RWPE1 (cell line): ENCODE measurements at places on chromosomes 16 and 17.

DNA sequence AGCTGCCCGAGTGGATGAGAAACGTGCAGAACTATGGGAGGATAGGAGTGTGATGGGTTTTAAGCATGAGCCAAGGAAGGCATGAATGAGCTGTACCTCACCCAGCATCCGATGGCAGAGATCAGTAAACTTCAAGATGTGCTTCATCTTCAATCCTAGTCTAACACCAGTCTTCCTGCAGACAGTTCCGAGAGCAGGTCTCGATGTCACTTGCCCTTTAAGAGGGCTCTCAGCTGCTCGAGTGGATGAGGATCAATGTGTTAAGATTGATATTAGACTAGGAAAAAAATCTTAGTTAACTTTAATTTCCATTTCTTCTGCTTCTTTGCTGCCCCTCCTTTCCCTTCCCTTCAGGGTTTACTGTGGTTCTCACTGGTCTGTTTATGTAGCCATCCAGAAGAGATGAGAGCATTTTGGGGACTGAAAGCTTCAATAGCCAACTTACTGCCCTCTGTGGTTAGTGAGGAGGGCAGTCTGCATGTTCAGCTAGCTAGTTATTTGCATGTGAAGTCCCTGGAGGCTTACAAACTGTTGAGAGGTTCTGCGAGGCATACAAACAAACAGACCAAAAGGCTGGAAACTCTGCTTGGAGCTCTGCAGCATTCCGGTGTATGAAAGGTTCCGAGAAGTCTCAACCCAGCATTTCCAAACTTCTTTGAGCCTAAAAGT is 15.3 kb downstream of the KLHL36 start:
- DNase-seq = no peak

GRCh38 chr16:25037221-25037620 is 22.1 kb upstream of the ARHGAP17 start:
- DNase-seq = no peak

DNA sequence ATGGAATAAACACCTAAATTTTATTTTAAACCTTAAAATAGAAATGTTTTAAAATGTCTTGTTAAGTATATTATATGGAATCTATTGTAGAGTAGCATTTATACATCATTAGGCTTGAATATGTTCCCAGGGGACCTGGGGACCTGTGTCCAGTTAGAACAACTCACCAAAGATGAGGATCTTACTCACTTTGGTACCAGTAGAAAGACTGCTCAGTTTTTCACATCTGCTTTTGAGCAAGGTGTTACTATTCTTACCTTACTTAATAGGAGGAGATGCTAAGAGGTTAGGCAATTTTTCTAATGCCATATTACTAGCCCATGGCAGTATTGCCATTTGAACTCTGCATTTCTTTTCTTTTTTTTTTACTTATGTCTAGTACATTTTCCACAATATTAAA is 14.7 kb downstream of the STXBP4 start:
- no peak for DNase-seq

DNA sequence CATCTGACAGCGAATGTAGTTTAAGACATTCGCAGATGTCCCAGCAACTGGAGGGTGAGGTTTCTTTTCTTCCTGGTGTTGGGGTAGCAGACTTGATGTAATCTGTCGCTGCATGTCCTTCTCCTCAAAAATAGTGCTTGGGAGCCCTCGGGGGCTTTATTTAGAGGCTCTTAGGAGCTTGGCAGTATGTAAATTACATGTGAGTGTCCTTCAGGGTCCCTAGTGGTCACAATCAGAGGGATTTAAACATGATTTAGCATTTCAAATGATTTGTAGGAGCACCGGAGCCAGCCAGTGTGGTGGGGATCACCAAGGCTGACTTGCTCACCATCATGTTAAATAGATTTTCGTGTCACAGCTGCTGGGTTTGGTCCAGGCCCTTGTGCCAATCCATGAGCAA is 8.8 kb upstream of the SALL1 start:
- DNase-seq = no peak

DNA sequence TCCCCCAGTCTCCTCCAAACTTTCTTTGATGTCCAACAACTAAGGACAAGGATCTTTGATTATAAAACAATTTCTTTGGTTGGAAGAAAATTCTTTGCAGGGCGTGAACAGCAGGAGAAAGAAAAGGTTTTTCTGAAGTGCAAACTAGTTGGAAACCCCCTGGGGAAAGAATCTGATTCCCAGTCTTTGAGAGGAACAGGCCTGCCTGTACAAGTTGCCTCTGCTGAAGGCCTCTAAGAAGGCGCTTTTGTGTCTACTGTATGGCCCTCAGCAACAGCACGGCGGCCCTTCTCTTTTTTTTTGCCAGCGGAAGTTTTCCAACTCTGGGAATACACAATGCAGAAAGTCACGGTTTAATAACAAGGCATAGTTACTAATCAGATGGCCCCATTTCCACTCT is 14.0 kb downstream of the RNF43 start:
- DNase-seq = peak; percentile 58

GRCh38 chr17:7348478-7349242 is 3.3 kb upstream of the KCTD11 start:
- no peak for DNase-seq

- no peak for DNase-seq
These were observed at the start of gene CD300LF for GRCh38 chr17:74712756-74713155. CD300LF (minus strand) TSS chr17:74712923; CDS start chr17:74712866, 57 bp downstream.

GRCh38 chr16:89241187-89242007 is 23.9 kb downstream of the ZNF778 start:
- peak; percentile 59 for DNase-seq

GRCh38 chr17:77382966-77383612 is 242.3 kb downstream of the SEC14L1 start:
- DNase-seq = no peak

- DNase-seq = no peak
These were observed 578.6 kb upstream of the CA10 start for GRCh38 chr17:52737071-52737470.

- DNase-seq = no peak
These were observed 132.9 kb upstream of the CRHR1 start for GRCh38 chr17:45651145-45651709.

GRCh38 chr17:38428112-38428642 is at the start of gene ARHGAP23:
ARHGAP23 (plus strand) TSS chr17:38428464; CDS start chr17:38428486, 22 bp downstream.
- peak; percentile 72 for DNase-seq

DNA sequence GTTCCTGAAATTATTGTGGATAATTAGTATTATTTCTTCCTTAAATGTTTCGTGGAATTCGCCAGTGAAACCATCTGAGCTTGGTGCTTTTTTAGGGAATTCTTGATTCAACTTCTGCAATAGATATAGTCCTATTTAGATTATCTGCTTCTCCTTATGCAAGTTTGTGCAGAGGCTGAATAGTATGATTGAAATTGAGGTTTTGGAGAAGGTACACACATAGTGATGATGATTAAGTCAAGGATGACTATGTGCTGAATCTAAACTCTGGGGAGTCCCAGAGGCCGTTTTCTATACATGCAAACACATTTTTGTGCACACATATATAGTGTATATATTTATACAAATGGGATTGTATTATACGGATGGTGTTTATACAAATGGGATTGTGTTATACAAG is 5.2 kb upstream of the MYH4 start:
- DNase-seq = no peak

- DNase-seq = no peak
These were observed 740 bp upstream of the ATP6V0D1 start for GRCh38 chr16:67481561-67482232.

DNA sequence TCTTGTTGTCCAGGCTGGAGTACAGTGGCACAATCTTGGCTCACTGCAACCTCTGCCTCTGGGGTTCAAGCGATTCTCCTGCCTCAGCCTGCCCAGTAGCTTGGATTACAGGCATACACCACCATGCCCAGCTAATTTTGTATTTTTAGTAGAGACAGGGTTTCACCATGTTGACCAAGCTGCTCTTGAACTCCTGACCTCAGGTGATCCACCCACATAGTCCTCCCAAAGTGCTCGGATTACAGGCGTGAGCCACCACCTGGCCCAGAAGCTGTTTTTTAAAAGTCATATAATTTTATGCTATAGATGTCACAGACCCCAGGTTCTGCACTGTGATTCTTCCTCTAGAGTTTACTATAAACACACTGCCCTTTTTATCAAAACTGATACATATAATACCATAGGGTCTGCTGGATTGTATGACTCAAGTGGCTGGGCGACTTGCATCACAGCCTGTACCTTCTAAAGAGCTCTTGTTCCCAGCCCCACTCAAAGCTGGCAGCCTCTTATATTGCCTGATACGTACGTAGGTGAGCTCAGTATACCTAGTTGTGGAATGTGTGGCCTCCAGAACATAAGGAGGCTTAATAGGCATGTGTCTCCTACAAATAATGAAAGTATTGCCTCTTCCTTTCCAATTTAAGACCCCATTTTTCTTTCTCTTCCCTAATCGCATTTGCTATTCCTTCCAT is 295.8 kb downstream of the ZFHX3 start:
- DNase-seq = no peak

DNA sequence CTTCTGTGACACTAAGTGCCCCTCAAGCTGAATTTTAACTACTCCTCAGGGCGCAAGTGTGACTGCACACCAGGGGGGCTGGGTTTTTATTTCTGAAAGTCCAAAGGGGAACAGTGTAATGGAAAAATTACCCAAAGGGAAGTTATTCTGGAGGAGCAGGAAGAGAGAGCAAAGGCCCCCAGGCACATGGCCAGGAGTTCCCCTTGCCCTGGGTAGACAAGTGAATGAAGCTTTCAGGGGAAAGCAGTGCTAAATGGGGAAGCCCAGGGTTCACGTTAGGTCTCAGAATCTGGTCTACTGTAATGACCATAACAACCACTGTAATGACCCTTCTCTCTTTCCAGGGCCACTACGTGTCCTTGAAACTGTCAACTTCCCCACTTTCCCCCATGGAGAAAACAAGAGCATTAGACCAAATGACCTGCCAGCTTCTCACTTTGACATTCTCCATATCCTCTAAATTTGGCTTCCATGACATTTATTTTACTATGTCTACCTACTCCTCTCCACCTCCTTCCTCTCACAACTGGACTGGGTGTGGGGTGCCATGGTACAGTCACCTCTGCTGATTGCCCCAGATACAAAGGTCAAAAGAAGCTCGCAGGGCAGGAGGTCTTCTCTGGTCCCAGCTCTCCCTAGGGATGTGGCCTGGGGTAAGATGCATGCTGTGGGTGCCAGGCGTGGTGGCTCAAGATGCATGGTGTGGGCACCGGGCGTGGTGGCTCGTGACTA is 34.1 kb upstream of the MMP2 start:
- no peak for DNase-seq

DNA sequence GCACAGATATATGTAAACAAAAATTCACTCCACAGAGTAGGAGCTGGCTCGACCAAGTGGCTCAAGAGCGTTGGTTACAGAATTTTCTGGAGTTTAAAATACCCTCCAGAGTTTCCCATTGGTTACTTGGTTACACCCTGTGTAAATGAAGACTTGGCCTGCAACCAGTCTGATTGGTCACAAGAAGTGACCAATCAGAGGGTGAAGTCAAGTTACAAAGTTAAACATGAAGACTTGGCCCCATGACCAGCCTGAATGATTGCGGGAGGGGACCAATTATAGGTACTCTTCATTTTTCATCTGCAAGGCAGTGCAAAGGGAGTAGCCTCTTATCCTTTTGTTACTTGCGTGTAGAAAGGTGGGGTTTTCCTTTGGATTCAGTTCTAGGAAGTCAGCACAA is 121.3 kb upstream of the SALL1 start:
- DNase-seq = no peak

DNA sequence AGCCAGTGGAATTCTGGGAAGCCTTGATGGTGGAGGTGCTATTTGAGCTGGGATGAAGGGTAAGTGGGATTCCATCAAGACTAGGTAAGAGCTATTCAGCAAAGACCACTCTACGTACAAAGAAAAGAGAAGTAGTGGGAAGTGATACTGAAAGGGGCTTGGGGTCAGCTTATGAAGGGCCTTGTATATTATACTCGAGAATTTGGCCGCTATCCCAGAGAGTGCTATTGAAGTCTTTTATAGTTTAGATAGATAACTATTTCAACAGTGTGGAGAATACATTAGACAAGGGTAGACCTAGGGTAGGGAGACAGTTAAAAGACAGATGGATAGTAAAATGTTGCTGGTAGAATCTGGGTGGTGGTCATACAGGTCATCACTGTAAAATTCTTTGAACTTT is 10.3 kb downstream of the DNAH2 start:
- DNase-seq = no peak

DNA sequence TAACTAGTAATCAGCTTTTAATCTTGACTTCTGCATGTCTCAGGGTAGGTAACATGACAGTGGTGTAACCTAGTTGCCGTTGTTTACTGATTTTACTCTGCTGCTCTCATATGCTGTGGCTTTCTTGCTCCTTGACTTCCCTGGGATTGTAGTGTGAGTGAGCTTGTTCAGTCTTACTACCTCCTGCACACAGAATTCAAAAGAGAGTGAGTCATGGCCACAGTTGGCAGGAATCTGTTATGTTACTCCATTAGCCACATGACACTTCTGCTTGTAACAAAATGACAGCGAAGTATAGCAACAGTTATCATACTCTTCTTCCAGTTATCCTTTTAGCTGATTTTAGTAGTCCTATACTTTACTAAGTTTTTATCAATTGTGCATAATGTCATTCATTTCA is 18.8 kb downstream of the TNRC6A start:
- peak; percentile 79 for DNase-seq

GRCh38 chr17:56319531-56319930 is 166.3 kb downstream of the ANKFN1 start:
- DNase-seq = peak; percentile 44

DNA sequence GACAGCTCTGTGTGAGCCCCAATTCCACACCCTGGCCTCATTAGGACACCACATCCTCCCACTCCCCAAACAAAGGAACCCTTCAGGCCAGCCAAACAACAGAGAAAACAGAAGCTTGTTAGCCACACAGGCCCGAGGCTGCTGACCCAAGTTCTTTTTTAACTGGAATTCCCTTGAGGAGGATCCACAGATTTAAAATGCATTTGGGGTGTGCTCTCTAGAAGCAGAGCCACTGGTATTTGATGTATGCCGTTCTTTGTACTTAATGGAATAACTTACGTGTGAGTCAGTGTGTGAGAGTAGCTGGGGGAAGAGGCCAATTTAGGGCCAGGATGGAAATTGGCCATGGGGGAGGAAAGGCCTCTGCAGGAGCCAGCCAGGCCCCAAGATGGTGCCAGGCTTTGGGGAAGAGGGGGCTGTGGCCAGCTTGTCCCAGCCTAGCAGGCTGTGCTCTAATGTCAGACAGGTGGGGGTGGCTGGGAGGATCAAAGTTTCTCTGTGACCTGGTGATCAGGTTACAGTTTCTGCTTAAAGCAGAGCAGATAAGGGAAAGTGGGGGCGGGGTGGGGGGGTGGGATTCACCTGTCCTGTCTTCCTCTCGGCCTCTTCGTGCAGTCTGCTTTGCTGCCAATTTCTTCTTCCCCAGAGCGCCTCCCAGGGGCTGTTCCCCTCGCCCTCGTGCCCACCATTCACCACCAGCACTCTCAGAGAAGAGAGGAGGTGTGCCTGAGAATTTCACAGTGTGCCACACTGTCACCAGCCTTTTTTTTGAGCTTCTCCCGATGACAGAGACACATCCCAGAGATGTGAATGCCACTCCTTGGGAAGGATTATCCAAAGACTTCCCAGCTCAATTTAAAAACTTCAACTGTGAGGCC is 50.8 kb downstream of the TOM1L2 start:
- peak; percentile 90 for DNase-seq
